Activated CD4-positive, alpha-beta memory T cell treated with anti-CD3 and anti-CD28 coated beads for 36 hours (primary cell): ENCODE measurements at places on chromosomes 7 and 10. TPM values are rescaled to one million over a fixed set of nuclear protein-coding genes. Genes with fewer than 3 reads are reported as not detected.

Gene CRPPA
- total RNA-seq, result 0.59 TPM

Gene ARID5B
- total RNA-seq, result 79.6 TPM

Gene SLC16A12
- not detected for total RNA-seq

Gene CACNB2
- not detected for total RNA-seq

Gene CCDC7
- total RNA-seq, result 8.6 TPM

Gene PRLHR
- not detected for total RNA-seq

Gene STARD3NL
- total RNA-seq, result 34.7 TPM

Gene UBTD1
- 2.6 TPM for total RNA-seq

Gene CACNA2D1
- not detected for total RNA-seq

Gene PGAM2
- total RNA-seq, result 0.27 TPM

Gene TMEM140
- 10.0 TPM for total RNA-seq

Gene WNT2
- total RNA-seq, result not detected

Gene ELOVL3
- 0.21 TPM for total RNA-seq

Gene ANXA8
- total RNA-seq, result not detected

Gene PHKG1
- total RNA-seq, result 2.4 TPM
